T-helper 2 cell (primary cell): ENCODE measurements at places on chromosomes 6 and 20.

DNA sequence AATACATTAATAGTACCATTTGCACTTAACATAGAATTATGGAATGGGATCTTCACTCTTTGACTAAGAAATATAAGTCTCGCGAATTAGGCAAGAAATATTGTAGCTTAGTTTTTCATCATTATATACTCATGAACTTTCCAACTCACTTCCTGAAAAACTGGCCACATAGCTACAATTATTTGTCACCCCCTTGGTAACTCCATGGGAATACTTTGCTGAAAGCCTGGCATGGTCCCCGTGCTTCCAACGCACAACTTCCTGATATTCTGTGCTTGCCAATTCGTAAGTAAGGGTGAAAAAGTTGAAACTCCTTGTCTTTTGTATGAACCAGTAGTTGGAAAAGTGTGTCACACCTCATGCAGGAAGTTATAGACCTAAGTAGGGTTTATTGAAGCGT is 23.7 kb upstream of the HLA-DQA1 start:
- no peak for DNase-seq

DNA sequence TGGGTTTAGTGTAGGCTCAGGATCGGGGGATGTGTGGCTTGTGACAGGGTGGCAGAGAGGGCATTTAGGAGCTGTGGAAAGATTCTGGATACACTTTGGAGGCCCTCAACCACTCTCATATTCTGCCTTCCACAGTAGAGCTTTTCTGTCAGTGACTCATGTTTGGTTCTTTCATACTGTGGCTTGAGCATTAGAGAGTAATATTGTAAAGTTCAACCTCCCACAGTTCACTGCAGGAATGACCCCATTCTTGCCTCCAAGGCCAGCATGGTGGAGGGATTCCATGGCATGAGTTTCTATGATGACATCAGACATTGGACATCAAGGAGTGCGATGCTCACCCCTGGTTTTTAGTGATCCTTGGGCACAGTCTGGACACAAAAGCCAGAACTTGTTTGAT is 50.9 kb downstream of the DTD1 start:
- DNase-seq, result no peak

GRCh38 chr20:3724356-3724755 is 8.1 kb upstream of the HSPA12B start:
- no peak for DNase-seq

- no peak for DNase-seq
Observed at GRCh38 chr6:166778776-166779175, 151.7 kb upstream of the RPS6KA2 start.

- no peak for DNase-seq
Observed at GRCh38 chr6:133641104-133641503, 247.8 kb upstream of the TCF21 start.

GRCh38 chr20:12315652-12316051 is 398.0 kb downstream of the BTBD3 start:
- DNase-seq, result no peak

- no peak for DNase-seq
Observed at GRCh38 chr6:101851911-101852310, 458.4 kb downstream of the GRIK2 start.

GRCh38 chr20:43916073-43916880 is 1.6 kb downstream of the TOX2 start:
- no peak for DNase-seq

- DNase-seq, result no peak
Observed at GRCh38 chr6:154304191-154304590, 52.4 kb downstream of the IPCEF1 start.

- no peak for DNase-seq
Observed at GRCh38 chr6:5518936-5519491, 257.7 kb downstream of the FARS2 start.

GRCh38 chr20:62155428-62156253 is 12.1 kb downstream of the SS18L1 start:
- DNase-seq, result no peak

- no peak for DNase-seq
Observed at GRCh38 chr6:120682145-120682544, 652.1 kb downstream of the TBC1D32 start.

GRCh38 chr6:26358511-26358981 is 6.5 kb upstream of the BTN3A2 start:
- DNase-seq, result no peak

DNA sequence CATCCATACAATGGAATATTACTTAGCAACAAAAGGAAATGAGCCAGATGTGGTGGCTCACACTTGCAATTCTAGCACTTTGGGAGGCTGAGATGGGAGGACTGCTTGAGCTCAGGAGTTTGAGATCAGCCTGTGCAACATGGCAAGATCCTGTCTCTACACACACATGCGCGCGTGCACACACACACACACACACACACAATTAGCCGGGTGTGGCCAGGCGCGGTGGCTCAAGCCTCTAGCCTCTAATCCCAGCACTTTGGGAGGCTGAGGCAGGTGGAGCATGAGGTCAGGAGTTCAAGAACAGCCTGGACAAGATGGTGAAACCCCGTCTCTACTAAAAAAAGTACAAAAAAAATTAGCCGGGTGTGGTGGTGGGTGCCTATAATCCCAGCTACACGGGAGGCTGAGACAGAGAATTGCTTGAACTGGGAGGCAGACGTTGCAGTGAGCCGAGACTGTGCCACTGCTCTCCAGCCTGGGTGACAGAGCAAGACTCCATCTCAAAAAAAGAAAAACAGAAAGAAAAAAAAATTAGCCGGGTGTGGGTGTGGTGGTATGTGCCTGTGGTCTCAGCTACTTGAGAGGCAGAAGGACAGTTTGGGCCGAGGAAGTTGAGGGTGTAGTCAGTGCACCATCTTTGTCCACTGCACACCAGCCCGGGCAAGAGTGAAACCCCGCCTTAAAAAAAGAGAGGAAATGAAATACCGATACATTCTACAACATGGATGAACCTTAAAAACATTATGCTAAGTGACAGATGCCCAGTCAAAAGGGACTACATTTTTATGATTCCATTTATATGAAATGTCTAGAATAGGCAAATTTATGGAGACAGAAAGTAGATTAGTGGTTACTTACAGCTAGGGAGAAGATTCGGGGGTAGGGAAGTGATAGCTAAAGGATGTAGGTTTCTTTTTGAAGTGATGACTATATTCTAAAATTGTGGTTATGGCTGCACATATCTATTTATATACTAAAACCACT is 52.5 kb downstream of the RBL1 start:
- DNase-seq, result no peak

DNA sequence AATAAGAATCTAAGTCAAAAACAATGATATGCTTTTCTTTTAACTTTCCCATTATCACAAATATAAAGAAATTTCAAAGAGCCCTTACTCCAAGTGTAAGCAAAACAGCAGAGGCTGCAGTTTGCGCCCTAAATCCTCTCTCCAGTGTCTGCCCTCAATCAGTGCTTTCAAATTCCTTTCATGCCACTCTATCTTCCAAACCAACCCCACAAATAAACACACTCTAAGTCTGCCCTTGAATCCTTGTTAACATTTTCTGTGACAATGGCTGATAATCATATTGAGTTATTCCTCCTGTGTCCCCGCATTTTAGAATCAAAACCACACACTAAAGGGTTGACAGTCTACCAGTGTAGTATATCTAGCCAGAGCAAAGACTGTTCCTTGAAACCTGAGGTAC is 317.9 kb upstream of the MARCKS start:
- DNase-seq, result no peak

DNA sequence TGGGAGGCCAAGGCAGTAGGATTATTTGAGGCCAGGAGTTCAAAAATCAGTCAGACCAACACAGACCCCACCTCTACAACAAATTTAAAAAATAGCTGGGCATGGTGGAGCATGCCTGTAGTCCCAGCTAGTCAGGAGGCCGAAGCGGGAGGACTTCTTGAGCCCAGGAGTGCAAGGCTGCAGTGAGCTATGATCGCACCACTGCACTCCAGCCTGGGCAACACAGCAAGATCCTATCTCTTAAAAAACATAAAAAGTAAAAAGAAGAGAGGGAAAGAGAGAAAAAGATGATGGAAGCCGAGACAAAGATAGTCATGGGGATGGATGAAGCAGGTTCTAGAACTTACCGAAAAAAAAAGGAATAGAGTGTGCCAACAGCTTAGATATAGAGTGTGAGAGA is 25.8 kb upstream of the RPP40 start:
- no peak for DNase-seq

GRCh38 chr6:149844480-149844879 is 19.7 kb downstream of the LRP11 start:
- DNase-seq, result no peak

GRCh38 chr6:152587473-152587872 is 49.7 kb downstream of the SYNE1 start:
- DNase-seq, result no peak

DNA sequence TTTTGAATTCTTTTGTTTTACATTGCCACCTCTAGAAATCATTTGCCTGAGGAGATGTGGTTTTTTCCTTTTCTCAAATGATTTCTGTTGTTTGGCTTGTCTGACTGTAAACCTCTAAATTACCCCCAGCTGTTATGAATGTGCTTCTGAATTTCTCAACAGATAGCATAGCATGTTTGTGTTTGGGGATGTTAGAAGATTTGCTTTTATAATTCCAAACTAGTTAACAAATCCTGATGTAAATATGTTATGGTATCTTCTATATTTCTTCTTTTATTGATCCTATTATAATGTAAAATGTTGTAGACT is 31.6 kb upstream of the EZR start:
- DNase-seq, result no peak

- DNase-seq, result no peak
Observed at GRCh38 chr6:56684342-56685101, 41.8 kb upstream of the DST start.
